ENCODE measurements at places on chromosomes 13 and 19.
A peak's percentile ranks its signal among the peaks of the same experiment; 100 is the strongest.

- no peak for DNase-seq
These were observed 29.7 kb downstream of the GPX4 start for GRCh38 chr19:1133471-1133929.

- DNase-seq, result no peak
These were observed 47.5 kb upstream of the LSM14A start for GRCh38 chr19:34124828-34125227.

DNA sequence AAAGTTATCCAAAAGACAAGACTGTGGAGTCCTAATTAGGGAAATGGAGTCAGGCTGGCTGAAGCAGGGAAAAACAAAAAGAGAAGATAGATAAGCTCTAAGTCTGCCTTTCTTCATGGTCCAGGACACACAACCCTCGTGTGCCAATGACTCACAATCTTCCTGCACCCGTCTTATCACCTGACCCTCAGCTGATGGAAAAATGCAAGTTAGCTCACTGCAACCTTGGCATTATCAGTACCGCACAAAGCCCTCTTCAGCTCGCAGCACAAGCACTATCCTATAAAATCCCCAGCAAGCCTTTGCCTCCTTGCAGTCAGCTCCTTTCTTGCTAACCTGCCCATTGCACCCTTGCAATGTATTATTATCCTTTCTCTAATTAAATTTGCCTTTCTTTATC is 4.3 kb downstream of the OR7A5 start:
- no peak for DNase-seq

DNA sequence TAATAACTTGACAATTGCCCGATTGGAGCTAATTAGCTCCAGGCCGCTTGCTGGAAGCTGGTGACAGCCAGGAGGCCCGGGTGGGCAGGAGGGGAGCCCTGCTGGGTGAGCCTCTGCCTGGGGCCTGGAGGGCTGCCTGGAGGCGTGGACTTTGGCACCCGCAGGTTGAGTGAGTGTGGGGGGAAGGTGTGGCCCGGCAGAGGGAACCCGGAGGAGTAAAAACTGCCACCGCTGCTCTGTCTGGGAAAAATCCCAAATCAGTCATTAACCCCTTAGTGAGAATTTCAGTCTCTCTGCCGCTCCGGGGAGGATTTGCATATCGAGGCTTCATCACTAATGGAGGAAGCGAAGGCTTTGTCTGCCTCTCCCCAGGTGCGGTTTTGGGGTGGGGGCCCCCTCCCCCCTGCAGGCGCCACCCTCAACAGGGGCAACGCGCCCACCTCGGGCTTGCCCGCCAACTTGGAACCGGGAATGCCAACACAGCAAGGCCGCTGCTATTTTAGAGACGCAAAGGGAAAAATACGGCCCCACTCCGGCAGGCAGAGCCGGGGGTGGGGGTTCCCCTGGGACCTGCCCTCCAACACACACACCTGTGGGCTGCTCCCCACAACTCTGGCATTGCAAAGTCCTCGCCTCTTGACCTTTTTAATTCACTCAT is 6.2 kb downstream of the EFNA2 start:
- DNase-seq, result no peak

- DNase-seq, result no peak
These were observed 252.5 kb downstream of the LHFPL6 start for GRCh38 chr13:39350461-39350881.

DNA sequence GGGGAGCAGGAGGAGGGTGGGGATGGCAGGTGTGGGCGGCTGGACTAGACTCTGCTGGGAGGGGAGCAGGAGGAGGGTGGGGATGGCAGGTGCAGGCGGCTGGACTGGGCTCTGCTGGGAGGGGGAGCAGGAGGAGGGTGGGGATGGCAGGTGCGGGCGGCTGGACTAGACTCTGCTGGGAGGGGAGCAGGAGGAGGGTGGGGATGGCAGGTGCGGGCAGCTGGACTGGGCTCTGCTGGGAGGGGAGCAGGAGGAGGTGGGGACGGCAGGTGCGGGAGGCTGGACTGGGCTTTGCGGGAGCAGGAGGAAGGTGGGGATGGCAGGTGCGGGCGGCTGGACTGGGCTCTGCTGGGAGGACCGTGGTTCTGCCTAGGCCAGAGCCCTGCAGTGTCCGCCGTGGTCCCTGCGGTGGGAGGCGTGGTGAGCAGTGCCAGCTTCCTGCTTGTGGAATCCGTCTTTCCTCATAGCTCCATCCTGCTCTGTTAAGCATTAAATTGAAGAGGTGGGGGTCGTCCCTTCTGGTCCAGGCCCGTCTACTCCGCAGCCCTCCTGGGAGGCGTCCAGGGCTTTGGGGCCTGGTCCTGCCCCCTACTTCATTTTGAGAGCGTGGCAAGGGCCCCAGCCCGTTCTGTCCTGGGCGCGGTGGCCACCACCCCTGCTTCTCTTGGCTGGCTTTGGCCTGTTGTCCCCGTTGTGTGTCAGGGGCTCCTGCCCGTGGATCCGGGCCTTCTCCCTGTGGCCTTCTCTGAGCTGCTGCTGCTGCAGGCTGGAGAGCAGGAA is 4.7 kb downstream of the SPPL2B start:
- DNase-seq, result peak; percentile 94

GRCh38 chr19:38389101-38389925 is 816 bp downstream of the SPRED3 start:
- peak; percentile 72 for DNase-seq

DNA sequence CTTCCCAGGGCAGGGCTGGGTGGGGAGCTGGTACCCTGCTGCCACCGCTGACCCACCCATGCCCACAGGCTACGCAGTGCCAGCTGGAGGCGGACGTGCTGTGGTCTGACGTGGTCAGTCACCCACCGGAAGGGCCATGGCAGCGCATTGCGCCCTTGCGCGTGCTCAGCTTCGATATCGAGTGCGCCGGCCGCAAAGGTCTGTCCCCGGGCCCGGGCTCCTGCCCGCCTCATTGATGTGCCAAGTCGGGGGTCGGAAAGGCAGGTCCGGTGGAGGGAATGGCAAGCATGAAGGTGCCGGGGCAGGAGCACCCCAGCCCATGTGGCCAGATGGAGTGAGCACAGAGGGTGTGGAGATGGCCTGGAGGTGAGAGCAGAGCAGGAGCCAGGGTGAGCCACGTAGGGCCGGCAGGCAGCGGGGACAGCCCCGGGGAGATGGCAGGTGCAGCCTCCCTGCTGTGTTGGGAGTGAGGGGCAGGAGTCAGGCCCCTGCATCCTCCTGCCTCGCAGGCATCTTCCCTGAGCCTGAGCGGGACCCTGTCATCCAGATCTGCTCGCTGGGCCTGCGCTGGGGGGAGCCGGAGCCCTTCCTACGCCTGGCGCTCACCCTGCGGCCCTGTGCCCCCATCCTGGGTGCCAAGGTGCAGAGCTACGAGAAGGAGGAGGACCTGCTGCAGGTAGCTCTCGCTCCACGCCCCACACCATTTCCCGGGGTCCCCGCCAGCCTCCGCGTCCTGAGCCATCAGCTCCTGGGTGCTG is 16.0 kb upstream of the SPIB start:
- no peak for DNase-seq

DNA sequence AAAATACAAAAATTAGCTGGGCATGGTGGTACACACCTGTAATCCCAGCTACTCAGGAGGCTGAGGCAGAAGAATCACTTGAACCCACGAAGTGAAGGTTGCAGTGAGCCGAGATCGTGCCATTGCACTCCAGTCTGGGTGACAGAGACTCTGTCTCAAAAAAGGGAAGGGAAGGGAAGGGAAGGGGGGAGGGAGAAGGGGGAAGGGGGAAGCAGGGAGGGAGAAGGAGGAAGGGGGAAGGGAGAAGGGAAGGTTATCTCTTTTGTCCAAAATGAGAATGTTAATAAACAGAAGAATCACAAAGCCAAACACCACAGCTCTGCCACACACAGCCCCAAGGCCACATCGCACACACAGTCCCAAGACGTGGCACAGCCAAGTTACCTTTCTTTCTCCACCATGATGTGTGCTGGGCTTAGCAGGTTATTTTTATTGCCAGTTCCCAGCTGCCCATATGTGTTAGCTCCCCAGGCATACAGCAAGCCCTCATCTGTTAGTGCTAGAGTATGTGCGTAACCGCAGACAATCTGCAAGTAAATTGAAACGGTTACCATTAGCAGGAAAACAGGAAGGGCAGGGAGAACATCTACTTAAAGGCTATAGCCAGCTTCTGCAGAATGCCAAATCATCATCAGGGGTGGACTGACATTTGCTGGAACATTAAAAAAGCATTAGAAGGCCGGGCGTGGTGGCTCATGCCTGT is 34.3 kb downstream of the RCBTB1 start:
- DNase-seq, result no peak

DNA sequence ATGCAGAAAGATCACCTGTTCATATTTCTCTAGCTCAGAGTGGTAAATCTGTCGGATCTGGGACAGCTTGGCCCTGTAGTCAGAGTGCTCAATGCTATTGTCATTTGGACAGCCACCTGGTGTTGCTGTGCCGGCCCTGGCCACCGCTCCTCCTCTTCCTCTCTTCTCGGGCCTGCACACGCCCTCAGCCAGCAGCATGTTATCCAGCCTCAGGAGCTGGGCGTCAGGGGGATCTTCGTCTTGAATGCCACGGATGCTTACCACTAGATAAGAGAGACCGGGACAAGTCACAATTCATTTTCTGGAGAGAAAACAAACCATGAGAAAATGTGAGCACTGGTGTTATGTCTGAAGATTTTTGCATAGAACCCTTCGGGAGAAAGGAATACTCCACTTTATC is 32.5 kb downstream of the CILP2 start:
- DNase-seq, result no peak

DNA sequence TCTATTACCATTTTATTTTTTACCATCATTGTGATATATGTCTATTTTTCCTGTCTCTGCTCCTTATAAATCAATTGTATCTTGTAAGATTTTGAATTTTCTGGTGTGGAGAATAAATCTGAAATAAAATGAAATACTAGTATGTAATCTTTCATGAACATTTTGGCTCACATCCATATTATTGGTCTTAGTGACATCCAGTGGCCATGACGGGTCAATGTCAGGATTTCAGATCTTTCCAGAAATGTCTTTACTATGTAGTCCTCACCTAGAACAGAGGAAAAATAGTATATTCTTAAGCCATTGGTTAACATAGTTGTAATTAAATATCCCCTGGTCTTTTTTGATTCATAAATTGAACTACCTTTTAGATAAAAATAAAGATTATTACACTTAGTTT is 109.8 kb upstream of the GPC6 start:
- DNase-seq, result peak; percentile 9

DNA sequence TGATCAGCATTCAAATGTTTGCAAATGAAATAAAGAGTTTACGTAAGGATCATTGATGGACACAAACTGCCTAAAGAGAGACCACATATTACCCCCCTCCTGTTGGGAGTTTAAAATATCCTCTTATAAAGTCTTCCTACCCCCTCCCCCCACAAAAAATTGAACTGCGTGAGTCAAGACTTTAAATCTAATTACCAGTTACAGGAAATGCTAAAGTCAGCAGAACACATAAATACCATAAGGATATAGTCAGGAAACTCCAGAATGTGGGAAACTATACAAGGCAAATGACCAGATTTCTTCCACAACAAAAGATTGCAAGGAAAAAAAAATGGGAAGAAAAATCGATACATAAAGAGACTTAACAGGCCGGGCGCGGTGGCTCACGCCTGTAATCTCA is 44.4 kb upstream of the FARP1 start:
- no peak for DNase-seq

GRCh38 chr19:3353493-3353892 is 12.9 kb upstream of the NFIC start:
- DNase-seq, result no peak

- DNase-seq, result no peak
These were observed 16.2 kb downstream of the DPY19L3 start for GRCh38 chr19:32421589-32422361.

DNA sequence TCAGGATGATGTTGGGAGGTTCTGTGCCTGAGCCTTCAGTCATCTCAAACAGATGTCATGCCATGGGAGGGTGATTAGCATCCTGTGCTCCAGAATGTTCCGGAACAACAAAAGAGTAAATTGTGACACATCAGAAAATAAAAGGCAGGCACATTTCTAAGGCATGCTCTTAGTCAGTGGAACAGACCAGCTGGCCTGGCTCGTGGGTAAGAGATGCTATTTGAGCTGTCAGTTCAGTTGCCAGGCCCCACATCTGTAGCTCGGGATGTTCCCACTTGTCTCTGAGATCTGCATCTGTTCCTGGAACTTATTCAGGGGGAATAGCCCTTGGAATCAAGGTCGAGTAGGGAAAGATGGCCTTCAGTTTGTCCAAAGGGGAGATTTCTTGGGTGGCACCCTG is 26.0 kb downstream of the OLFM4 start:
- DNase-seq, result no peak

Measured in NCI-H345 (cell line).